ENCODE measurements at places on chromosomes 3 and 15.

GRCh38 chr3:43587303-43587702 is 34.5 kb downstream of the ANO10 start:
- no peak for DNase-seq

GRCh38 chr15:88649753-88650551 is 11.1 kb downstream of the ISG20 start:
- DNase-seq: no peak

DNA sequence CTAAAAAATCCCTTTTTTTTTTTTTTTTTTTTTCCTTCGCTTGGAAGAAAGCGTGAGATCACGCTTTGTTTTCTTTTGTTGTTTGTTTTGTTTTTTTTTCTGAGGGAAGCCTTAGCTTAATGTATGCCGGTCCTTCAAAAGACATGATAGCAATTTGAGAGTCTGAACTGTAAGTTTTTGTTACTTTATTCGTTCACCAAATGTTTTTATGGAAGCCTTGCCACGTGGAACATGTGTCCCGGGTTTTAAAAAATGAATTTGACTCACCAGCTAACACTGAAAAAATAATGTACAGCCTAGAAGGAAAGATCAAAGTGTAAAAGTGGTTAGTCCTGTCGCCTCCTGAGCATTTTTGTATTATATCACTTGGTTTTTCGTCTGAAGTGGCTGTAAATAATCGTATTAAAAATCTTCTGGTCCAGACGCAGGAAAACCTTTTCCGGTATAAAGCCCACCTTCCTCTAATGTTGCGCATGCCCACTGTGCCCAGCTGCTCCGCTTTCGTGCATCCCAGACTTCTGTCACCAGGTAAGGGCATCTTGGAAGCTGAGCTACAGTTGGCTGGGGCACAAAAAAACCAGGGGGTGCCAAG is 795 bp upstream of the MYNN start:
- peak; percentile 84 for DNase-seq

GRCh38 chr3:11187681-11188080 is 33.4 kb downstream of the HRH1 start:
- DNase-seq: peak; percentile 79

- DNase-seq: peak; percentile 28
Observed at GRCh38 chr15:59892985-59893384, 111.1 kb upstream of the FOXB1 start.

- no peak for DNase-seq
Observed at GRCh38 chr3:184532940-184533732, 28.4 kb upstream of the EPHB3 start.

DNA sequence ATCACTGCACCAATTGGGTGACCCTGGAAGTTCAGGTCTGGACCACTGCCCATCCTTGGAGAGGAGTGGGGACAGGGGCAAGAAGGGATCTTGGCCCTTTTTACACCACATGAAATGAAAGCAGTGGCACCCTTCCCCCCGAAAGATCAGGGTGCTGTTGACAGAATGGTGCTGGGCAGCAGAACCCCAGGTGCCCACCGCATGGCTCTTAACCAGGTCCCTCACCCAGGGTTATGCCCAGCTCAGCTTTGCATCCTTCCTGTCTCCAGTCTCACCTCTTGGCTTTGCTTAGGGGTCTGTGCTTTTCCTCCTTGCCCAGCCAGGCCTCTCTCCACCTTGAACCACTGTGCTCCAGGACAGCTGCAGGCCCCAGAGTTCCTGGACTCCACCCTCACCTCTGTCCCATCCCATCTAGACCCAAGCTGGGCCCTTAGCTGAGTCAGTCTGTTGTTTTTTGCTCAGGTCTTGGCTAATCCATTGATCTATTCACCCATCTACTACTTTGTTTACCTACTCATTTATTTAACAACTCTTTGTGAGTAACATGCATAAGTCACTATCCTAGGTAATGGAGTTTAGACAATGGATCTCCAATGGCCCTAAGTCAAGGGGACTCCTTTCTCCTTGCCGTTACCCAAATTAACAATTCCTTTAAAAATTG is 77.1 kb upstream of the PRR23E start:
- DNase-seq: no peak

DNA sequence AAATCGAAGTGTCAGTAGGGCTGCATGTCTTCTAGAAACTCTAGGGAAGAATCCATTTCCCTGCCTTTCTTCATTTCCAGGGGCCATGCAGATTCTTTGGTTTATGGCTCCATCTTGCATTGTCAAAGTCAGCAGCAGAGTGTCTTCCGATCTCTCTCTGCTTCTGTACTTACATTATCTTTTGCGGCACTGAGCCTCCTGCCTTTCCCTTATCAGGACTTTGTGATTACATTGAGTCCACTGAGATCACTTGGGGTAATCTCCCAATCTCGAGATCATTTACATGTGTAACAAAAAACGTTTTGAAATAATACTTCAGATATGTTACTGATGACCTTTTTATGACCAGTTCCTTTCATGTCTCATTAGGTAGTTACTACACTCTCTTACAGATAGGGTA is 695.9 kb downstream of the NSUN3 start:
- no peak for DNase-seq

- peak; percentile 87 for DNase-seq
Observed at GRCh38 chr15:41772720-41773331, 1.5 kb upstream of the MAPKBP1 start.

DNA sequence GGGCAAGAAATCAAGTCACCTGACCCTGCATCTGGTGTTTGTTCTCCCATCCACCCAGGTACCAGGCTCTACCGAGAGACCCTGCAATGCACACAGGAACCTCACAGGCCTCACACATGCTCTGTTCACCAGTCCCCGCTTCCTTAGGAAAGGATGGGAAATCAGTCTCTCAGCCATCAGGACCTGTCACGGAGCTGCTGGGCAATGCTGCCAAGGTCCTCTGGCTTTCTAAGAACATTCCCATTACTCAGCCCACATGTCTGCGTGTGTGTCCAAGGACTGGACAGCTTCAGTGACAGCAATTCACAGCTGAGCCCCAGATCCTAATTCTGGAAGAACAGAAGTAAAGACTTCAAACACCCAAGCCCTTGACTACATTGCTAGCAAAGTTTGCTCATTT is 6.5 kb upstream of the SRGAP3 start:
- DNase-seq: no peak

DNA sequence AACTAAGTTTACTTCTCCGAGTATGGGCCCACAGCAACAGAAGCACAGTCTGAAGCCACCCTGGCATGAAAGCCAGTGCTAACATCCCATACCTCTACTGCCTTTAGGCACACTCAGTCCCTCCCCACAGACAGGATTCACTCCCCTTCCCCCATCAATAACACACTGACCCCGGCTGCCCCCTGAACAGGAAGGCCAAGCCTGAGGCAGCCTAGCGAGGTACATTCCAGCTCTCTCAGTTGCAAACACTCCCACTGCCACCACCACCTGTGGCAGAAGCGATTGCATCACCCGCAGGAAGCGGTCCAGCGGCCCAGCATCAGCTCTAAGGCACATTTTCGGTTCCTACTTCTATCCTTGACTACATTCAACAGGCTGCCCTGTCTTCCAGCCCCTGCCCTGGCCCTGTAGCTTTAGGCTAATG is 7.0 kb upstream of the BMF start:
- no peak for DNase-seq

DNA sequence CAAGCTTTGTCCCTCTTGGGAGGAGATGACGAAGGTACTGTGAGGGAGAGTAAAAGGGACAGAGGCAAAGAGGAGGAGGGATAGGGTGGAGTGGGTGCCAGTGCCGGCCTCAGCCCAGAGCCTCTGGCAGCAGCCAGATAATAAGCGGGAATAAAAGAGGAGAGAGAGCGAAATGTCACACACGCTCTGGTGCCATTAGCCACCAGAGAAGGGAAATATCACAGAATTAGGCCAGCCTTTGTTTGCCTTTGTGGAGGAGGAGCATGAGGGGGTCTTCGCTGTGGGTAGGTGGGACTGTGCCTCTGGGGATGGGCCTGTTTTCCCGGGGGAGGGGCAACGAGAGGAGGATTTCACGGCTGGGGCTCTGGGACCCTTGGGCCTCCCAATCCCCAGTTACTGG is 67.8 kb downstream of the LINGO1 start:
- DNase-seq: no peak

DNA sequence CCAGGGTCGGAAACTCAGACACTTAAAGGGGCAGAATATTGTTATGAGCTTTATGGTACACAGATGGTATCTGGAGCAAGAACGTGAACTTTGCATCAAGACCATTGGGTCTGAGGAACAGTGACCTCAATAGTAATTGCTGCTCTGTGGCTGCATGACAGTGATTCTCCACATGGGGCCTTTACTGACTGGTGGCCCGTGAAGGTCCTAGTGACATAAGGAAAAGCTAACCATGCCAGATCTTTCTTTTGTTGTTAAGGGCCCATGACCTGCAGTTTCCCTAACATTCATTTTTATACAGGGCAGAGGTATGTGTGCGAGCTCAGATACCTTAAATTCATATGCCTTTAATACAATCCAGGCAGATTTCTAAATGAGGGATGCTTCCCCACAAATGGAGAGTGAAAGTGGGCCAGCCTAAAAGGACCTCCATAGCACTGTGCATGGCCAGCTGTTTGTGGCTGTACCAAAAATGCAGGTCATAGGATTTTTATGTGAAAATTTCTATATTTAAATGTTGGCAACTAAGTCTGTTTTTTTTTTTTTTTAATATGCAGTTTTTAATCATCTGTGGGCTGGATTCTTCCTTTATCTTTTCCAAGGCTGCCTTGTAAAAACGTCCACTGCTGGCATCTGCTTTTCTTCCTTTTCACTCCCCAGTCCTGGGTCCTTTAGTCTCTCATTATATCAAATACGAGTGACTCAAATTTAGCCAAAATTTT is 188.0 kb upstream of the IL12A start:
- no peak for DNase-seq
